ENCODE measurements at places on chromosomes 7 and 10.
A peak's percentile ranks its signal among the peaks of the same experiment; 100 is the strongest.

DNA sequence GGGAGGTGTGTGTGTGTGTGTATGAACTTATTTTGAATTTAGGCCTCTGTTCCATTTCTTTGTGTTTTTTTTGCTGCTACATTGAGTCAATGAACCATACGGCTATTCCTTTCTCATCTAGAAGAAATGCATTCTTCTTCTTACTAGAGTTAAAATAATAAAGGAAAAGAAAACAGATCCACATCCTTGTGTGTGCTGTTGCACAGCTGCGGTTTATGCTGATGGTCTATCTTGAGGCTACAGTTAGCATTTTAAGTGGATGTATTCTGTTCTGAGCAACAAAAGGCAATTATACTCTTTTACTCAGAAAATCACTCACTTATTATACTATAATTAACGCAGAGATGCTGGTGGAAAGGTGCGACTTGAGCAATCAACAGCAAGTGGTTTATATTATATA is 615.0 kb upstream of the MBL2 start:
- DNase-seq = no peak

DNA sequence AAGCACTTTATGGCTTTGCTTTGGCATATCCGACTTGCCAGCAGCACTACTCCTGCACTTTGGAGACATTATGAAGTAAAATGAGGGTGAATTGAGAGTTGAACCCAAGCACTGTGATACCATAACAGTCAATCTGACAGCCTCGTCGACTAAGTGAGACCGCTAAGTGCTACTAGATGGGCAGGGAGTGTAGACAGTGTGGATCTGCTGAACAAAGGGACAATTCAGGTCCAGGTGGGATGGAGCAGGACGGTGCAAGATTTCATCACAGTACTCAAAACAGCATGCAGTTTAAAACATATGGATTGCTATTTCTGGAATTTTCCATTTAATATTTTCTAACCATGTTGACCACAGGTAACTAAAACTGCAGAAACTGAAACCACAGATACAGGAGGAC is 20.8 kb upstream of the PRTFDC1 start:
- no peak for DNase-seq

GRCh38 chr7:107506674-107507339 is 37.0 kb downstream of the GPR22 start:
- DNase-seq = no peak

- no peak for DNase-seq
Measured at GRCh38 chr7:70193514-70193913, 595.2 kb downstream of the AUTS2 start.

DNA sequence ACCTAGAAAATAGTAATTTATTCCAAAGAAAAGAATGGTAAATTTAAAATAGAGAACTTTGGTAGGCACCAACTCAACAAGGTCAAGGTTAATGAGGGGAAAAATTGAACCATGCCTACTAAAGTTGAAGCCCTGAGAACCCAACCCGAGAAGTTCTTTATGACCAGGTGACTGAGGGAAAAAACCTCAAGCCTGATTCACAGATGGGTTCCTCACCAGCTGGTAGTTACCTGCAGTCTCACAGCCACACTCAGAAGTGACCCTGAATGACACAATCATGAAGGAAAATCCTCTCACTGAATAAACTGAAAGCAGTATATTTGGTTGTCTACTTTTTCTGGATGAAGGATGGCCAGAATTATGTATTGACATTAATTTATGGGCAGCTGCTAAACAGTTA is 7.0 kb downstream of the C10orf67 start:
- DNase-seq = no peak

DNA sequence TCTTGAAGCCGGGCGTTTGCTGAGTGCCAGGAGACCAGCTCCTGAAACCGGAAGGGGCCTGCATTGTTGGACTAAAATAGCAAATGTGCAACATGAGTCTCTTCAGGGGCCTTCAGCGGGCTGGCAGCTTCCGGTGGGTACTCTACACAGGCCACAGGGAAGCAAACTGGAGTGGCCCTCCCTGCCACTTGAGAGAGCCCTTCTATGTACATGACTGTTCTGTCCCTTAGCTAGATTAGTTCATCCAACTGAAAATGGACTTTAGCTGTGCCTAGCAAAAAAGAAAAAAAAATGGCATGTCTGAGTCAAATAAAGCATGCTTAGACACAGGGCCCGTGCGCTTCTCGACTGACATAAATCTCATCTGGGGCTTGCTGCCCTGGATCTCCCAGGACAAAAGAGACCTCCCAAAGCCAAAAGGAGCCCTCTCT is 115.3 kb upstream of the TCF7L2 start:
- no peak for DNase-seq

GRCh38 chr10:70694418-70695141 is 22.3 kb downstream of the ADAMTS14 start:
- DNase-seq = no peak

GRCh38 chr10:630581-631073 is 58.8 kb downstream of the DIP2C start:
- no peak for DNase-seq

DNA sequence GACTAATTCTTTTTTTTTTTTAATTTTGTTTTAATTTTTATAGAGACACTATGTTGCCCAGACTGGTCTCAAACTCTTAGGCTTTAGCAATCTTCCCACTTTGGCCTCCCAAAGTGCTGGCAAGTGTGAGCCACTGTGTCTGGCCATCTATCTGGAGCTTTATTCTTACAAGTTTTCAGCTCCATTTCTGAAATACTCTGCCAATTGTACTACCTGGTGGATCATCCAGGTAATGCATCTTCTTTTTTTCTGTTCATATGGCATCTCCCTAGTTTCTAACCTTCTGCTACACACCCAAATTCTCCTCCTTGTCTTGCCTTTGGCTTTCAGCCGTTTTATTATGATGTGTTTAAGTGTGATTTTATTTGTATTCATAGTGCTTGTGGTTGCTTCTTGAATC is 40.2 kb downstream of the ZNF365 start:
- peak; percentile 6 for DNase-seq

GRCh38 chr10:75772153-75772887 is 340.9 kb downstream of the LRMDA start:
- DNase-seq = peak; percentile 36

DNA sequence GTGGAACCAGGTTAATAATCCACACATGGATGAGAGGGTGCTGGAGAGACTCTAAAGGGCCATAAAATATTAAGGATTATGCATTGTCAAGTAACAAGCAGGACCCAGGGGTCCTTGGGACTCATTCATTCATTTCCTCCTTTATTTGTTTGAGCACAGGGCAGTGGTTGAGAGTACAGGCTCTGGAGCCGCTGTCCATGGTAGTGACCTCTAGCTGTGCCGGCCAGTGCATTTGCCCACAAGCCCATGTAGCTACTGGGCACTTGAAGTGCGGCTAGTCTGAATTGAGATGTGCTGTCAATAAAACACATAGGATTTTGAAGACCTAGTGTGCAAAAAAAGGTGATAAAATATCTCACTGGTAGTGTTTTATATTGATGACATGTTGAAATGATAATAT is 137.6 kb downstream of the C10orf105 start:
- DNase-seq = no peak

All from CD4-positive, alpha-beta T cell treated with Interleukin-1 beta for 1 hour (primary cell).